Brain pericyte (primary cell): ENCODE measurements at places on chromosomes 12 and 14.

GRCh38 chr14:50926851-50927386, 17.4 kb downstream of the PYGL start:
- no peak for DNase-seq

GRCh38 chr12:114311974-114312373, 94.0 kb downstream of the TBX5 start:
- no peak for DNase-seq

DNA sequence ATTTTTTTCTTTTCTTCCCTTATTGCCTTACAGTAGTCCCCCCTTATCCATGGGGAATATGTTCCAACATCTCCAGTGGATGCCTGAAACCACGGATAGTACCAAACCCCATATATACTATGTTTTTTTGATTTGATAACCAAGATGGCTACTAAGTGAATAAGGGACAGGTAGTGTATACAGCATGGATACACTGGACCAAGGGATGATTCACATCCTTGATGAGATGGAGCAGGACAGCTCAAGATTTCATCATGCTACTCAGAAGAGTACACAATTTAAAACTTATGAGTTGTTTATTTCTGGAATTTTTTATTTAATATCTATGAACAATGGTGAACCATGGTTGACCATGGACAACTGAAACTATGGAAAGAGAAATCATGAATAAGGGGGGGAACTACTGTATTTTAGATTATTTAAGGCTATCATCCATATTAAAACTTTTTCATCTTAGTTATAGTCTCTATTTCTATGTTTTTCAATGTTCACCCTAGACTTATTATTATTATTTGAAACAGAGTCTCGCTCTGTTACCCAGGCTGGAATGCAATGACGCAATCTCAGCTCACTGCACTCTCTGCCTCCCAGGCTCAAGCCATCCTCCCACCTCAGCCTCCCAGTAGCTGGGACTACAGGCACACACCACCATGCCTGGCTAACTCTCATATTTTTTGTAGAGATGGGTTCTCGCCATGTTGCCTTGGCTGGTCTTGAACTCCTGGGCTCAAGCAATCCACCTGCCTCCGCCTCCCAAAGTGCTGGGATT, 188.0 kb upstream of the PELI2 start:
- no peak for DNase-seq

- no peak for DNase-seq
Measured at GRCh38 chr12:105915997-105916759, 222.6 kb downstream of the NUAK1 start.

DNA sequence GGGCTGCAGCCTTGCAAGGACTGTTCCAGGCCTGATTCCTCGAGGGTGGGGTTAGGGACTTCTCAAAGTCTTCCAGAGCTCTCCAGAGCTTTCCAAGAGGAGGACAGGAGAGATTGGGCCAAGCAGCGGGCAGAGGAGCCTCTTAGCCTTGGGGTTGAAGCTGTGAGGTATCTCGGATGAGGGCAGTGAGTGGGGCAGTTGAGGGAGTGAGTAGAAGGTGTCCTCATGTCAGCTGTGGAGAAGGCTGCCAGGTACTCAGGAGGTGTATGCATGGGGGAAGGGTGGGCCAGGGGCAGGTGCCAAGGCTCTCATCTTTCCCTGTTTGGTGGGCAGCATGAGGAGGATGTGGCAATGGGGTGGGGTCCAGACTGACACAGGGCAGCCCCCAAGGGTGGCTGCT, 7.7 kb downstream of the KRT83 start:
- DNase-seq, result no peak

DNA sequence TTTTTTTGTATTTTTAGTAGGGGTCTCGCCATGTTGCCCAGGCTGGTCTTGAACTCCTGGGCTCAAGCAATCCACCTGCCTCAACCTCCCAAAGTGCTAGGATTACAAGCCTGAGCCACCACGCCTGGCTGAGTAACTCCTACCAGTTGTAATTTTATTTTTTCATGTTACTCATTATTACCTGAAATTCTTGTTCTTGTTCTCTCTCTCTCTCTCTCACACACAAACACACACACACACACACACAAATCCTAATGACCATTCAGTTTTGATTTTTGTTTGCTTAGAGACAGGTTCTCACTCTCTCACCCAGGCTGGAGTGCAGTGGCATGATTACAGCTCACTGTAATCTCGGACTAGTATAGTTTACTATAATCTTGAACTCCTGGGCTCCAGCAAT, 30.2 kb downstream of the DNAL1 start:
- no peak for DNase-seq

GRCh38 chr14:86673523-86673969, 1143.6 kb downstream of the FLRT2 start:
- DNase-seq, result no peak

GRCh38 chr12:22600181-22600580, 24.8 kb upstream of the ETNK1 start:
- DNase-seq, result no peak

DNA sequence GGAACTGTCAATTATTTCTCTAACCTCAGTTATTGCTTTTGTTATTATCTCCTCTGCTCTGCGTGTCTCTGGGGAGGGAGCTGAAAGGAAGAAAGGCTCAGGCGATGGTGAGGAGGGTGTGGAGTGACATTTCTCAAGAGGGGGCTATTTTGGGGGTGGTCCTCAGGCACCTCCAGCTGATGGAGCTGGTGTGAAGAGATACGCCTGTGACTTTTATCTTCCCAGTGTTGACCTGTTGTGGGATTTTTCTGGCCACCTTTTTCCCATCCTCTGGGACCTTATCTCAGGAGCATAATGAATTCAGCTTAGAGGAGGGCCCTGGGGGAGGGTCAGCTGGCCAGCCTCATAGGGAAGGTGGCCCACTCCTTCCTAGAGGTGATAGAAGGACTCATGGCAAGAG, 26.4 kb downstream of the KCNA5 start:
- DNase-seq, result no peak

DNA sequence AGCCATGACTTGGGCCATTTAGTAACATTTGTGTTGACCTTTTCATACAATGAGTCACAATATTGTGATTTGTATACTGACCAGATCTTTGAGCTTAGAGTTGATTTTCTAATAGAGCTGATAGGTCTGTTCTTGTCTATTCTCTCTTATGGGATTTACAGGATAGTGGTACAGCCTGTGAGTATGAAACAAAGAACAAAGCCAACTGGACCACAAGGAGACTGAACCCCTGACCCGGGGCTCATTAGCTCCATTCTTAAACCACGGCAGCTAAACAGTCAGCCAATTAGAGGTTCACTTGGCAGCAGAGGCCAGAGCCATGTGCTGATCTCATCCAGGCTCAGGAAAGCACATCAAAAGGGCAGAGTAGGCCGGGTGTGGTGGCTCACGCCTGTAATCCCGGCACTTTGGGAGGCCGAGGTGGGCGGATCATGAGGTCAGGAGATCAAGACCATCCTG, 59.1 kb upstream of the GNPNAT1 start:
- no peak for DNase-seq

DNA sequence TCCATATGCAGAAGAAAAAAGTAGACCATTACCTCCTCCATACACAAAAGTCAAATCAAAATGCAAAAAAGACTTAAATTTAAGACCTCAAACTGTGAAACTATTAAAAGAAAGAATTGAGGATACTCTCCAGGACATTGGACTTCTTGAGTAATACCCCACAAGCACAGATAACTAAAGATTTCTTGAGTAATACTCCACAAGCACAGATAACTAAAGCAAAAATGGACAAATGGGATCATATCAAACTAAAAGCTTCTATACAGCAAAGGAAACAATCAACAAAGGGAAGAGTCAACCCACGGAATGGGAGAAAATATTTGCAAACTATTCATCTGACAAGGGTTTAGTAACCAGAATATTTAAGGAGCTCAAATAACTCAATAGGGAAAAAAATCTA, 427.9 kb downstream of the CCDC91 start:
- DNase-seq, result no peak

DNA sequence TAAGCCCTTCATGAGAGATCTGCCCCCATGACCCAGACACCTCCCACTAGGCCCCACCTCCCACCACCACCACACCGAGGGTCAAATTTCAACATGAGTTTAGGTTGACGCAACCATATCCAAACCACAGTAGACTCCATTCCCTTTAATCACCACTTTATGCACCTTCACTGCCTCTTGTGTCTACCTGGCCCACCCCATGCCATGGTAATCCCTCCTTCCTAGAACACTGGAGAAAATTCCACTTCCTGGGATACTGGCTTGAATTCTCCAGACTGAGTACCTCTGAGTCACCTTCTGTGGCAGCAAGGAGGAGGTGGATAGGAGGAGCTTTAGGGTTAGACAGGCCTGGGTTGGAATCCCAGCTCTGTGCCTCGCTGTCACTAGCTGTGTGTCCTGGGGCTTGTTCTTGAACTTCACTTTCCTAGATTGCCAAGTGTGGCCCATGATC, 26.1 kb upstream of the CIPC start:
- no peak for DNase-seq

- no peak for DNase-seq
Measured at GRCh38 chr12:71159878-71160277, 2.1 kb upstream of the TSPAN8 start.

GRCh38 chr12:9751204-9752144, 9.2 kb downstream of the CD69 start:
- no peak for DNase-seq

- no peak for DNase-seq
Measured at GRCh38 chr12:104427547-104427938, 29.2 kb upstream of the CHST11 start.

DNA sequence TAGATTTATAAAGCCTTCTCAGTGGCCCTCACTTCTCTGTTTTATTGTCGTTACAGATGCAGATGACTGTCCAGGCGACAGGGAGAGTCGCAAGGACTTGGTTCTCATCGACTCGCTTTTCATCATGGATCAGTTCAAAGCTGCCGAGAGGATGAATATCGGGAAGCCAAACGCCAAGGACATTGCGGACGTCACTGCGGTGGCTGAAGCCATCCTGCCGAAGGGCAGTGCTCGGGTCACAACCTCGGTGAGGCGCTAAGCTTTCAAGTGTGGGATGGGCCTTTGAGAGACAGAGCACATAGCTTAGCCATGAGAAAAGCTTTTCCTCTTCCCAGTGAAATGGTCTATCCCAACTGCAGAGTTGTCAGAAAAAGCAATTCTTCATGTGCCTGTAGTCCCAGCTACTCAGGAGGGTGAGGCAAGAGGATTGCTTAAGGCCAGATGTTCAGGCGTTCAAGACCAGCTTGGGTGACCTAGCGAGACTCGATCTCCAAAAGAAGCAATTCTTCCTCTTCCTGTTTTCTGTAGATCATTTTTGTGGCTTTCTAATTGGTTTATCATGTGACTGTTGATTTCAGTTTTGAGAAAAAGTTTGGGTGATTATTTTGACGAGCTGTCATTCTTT, 56.4 kb downstream of the EP400 start:
- DNase-seq, result no peak

DNA sequence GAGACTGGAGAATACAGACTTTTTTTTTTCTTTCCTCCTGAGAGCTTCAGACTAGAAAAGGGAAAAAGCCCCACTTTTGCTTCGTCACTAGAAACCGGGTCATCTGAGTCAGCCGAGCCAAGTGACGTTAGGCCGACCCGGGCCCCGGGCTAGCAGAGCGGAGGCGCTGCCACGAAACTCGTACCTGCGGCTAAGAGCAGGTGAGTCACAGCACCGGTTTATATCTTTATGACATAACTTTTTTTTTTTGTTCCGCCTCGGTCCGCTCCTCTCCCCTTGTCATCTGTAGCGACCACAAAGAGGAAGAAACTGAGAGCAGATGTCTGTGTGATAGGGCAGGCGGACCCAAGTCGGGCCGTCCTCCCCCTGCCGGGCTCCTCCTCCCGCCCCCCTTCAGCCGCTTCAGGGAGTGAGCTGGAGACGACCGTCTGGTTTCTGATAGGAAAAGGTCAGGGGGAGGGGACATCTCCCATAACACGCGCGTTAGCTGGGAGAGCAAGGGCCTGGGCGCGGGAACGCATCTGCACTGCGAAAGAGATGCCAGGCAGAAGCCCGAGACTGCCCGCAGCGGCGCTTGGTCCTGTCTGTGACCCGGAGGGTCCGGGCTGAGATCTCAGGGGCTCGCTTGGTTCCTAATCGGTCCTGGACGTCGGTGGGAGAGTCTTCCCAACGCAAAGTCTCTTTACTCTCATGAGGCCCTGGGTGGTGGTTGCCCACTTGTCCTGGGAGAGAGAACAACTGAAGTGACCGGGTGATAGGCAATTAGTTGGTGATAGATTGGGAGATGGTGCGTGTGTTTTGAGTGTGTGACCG, 586 bp downstream of the TTC6 start:
- no peak for DNase-seq

- DNase-seq, result no peak
Measured at GRCh38 chr12:25365340-25365730, 114.6 kb upstream of the KRAS start.

DNA sequence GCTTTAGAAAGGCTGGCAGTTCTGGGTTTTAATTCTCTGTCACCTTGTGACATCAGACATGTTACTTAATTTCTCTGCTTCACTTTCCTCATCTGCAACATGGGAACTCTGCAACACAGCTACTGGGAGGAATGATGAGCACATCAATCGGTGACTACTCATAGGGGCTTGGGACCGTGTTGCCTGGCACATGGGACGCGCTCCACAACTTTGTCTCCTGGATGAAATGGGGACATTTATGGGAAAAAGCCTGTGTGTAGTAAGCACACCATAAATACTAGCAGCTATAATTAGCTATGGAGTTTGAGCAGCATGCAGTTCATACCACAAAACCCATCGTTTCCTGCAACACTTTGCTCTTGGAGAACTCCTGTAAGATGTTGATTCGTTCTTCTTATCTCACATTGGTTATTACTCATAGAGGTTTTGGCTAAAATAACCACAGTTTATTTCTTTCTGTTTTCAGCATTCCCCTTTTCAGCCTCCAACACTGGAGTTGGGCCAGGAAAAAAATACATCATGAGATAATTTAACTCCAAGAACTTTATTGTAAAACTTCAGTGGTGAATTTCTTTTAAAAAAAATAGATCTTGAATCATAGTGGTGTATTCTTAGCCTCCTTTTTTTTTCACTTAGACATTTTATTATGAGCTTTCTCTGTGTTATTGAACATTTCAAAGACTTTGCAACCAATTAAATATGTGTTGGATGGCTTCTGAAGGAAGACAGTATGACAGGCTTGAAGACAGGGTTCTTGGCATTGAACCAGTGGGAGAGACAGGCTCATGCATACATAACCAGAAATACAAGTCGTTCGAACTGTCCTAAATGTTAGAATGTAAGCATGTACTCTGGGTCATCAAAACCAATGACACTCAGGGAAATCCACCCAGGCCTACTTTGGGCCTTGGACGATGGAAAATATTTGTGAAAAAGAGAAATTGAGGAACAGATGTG, 72.7 kb downstream of the RIN3 start:
- DNase-seq, result no peak
